ENCODE measurements at places on chromosomes 7 and 10.

DNA sequence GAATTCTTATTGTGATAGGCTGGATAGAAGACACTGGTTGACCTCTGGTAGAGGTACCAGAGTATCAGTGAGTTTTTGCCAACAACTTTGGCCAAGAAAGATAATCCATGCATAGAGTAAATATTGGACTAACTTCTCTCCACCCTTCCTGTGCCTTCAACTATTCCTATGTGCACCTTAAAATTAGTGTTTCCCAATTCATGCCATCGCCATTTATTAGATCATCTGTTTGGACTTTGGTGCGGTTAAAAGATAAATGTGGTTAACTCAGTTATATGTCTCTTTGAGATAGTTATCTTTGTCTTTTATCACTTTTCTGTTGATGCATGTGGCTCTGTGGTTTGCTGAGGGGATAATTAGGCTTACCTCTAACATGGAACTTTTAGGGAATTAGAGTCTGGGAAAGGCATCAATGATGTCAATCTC, 4.6 kb downstream of the PAPSS2 start:
- peaks cover 5% of the 10 kb centered on the region for H3K36me3 ChIP-seq
- no peak overlapping the region for H3K4me3 ChIP-seq
- no peak for DNase-seq

- peaks cover 70% of the 10 kb centered on the region for H3K4me1 ChIP-seq
- H3K4me3 ChIP-seq = peak overlapping the region; percentile 99
- peak overlapping the region; percentile 99 for H3K27ac ChIP-seq
- H3K36me3 ChIP-seq = peaks cover 19% of the 10 kb centered on the region
- H3K27me3 ChIP-seq = no peaks in the 10 kb centered on the region
- DNase-seq = no peak
Measured at GRCh38 chr7:131328377-131329175, 900 bp downstream of the MKLN1 start.

DNA sequence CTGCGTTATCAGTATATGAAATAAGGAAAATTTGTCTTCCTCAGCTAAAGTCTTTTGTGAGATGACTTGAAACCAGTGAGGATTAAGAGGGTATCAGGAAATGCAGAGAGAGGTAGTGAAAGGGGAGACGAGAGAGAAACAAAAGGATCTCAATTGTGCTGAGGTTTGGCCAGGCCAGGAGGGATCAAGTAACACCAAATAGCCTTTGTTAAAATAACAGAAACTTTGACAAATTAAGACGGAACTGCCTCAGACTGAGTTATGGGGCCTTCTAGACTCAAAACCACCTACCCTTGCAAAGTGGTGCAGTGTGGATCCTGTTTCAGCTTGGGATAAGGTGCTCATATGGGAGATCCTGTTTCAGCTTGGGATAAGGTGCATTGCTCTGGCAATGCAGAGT, 263.1 kb downstream of the CREB5 start:
- DNase-seq = no peak
- H3K27me3 ChIP-seq = peaks cover 12% of the 10 kb centered on the region
- H3K27ac ChIP-seq = no peak overlapping the region

DNA sequence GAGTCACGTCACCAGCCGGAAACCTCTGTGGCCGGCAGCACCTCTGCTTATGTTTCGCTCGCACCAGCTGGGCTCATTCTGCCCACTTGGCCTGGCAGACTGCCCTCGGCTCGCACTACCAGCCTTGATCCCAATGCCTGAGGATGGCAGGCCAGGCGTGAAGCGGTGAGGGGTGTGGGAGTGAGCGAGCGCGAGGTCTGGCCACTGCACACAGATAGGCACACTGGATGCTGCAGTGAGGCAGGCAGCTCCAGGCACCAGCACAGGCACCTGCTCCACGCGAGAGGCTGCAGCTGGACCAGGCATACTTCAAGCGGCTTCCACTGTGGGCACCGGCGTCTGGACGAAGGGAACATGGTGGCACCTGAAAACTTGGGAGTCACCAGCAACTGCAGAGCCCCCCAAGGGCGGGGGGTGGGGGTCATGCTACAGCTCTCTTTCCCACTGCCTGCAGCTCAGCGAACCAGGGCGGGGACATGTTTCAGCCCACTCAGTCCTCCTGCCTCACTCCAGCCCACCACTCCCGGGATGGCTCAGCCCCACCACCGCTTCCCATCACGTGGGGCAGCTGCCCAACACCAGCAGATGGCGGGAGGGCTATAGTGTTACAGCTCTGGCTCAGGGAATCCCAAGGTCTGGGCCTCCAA, 5.4 kb upstream of the DMTF1 start:
- no peaks in the 10 kb centered on the region for H3K27me3 ChIP-seq
- H3K4me3 ChIP-seq = no peak overlapping the region
- H3K4me1 ChIP-seq = peaks cover 10% of the 10 kb centered on the region
- peaks cover 7% of the 10 kb centered on the region for H3K36me3 ChIP-seq
- DNase-seq = no peak

- H3K27me3 ChIP-seq = no peaks in the 10 kb centered on the region
- H3K36me3 ChIP-seq = no peaks in the 10 kb centered on the region
- H3K4me1 ChIP-seq = no peaks in the 10 kb centered on the region
- no peak overlapping the region for H3K4me3 ChIP-seq
- H3K27ac ChIP-seq = no peak overlapping the region
Measured at GRCh38 chr7:41051535-41051934, 651.4 kb downstream of the INHBA start.

- H3K36me3 ChIP-seq = peaks cover 20% of the 10 kb centered on the region
- DNase-seq = no peak
- no peak overlapping the region for H3K27ac ChIP-seq
Measured at GRCh38 chr10:104230490-104230889, 1.7 kb downstream of the CFAP43 start.

DNA sequence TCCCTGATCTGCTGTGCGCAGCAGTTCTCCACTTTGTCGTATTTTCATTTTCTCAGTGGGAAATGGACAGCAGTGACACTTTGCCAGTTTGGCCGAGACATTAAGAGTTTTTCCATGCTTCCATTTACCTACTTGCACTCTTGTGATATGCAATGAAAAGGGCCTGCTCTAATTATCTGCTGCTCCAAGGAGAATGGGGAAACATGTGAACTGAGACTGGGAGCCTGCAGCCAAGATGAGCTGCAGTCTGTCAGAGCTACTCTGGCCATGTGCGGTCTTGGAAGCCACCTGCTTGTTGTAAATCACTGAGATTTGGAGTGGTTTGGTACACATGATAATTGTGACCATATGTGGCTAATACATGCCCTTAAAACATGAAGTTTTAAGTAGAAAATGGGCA, 586.6 kb upstream of the POT1 start:
- no peaks in the 10 kb centered on the region for H3K27me3 ChIP-seq
- H3K4me3 ChIP-seq = no peak overlapping the region
- no peaks in the 10 kb centered on the region for H3K4me1 ChIP-seq
- H3K36me3 ChIP-seq = no peaks in the 10 kb centered on the region
- H3K27ac ChIP-seq = no peak overlapping the region

GRCh38 chr7:132560105-132560504, 16.2 kb downstream of the PLXNA4 start:
- H3K36me3 ChIP-seq = peaks cover 2% of the 10 kb centered on the region
- H3K4me3 ChIP-seq = no peak overlapping the region
- peaks cover 4% of the 10 kb centered on the region for H3K4me1 ChIP-seq
- H3K27ac ChIP-seq = no peak overlapping the region
- DNase-seq = no peak
- peaks cover 20% of the 10 kb centered on the region for H3K27me3 ChIP-seq

DNA sequence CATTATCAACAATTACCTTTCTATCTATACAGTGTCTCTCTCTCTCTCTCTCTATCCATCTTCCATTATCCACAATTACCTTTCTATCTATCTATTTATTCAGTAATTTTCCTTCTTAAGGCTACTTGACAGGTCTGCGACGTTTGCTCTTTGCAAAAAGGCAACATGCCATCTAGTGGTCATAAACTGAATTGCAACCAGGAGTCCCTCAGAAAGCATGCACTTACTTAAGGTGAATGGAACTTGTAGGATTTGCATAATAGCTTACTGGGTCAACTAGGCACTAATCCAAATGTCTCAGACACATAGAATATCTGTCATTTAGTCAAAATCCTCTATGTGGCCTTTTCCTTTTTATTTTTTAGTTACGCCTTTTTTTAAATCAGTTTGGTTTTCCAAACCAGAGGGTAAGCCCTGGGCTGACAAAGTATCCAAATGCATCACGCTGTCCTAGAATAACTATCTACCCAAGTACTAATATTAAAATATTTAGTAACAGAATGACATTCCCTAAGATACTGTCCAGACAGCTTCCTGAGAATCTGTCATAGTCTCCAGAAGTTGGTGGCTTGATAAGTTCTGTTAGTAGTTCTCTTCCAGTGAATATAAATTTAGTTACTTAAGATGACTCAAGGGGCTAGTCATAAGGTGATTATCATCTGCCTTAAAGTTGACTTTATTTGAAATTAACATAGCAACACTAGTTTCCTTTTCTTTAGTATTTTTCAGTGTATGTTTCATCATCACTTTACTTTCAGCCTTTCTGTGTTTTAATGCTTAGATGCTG, 208.3 kb downstream of the PPP1R3A start:
- no peaks in the 10 kb centered on the region for H3K27me3 ChIP-seq
- H3K36me3 ChIP-seq = no peaks in the 10 kb centered on the region
- H3K27ac ChIP-seq = no peak overlapping the region
- DNase-seq = peak; percentile 25

GRCh38 chr10:77501846-77502261, 135.8 kb downstream of the KCNMA1 start:
- peaks cover 33% of the 10 kb centered on the region for H3K27me3 ChIP-seq
- no peak overlapping the region for H3K4me3 ChIP-seq
- no peak for DNase-seq
- no peak overlapping the region for H3K27ac ChIP-seq

- H3K36me3 ChIP-seq = no peaks in the 10 kb centered on the region
- H3K4me3 ChIP-seq = no peak overlapping the region
- peaks cover 28% of the 10 kb centered on the region for H3K4me1 ChIP-seq
Measured at GRCh38 chr10:7000061-7000460, 410.8 kb downstream of the SFMBT2 start.

DNA sequence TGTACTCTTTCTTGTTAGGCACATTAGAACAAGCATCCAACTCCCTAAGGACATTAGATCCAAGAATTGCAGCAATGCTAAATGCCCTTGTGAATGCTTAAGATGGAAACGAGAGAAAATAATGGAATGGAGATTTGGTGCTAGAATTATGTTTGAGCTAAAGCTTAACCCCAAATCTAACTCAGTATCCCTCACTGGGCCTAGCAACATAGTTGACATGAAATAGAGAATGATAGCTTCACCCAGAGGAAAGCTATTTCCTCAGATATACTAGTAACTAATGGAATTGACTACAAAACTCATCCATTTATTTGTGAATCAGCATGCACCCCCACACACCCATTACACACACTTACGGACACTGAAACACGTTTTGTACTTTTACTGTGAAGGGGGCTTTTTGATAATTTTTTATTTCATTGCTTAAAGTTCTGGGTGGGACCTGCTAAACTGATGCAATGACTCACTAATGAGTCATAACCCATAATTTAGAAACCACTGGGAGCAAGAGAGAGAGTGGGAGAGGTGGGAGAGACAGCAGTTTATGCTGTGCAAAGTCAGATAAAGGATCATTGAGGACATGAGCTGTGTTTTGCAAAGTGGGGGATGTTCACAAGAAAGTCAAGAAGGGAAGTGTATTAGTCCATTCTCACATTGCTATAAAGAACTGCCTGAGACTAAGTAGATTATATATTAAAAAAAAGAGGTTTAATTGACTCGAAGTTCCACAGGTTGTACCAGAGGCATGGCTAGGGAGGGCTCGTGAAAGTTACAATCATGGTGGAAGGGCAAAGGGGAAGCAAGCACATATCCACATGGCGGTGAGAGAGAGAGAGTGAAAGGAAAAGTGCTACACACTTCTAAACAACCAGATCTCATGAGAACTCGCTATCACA, 382.7 kb downstream of the SFMBT2 start:
- peak overlapping the region; percentile 64 for H3K4me3 ChIP-seq
- H3K27me3 ChIP-seq = no peaks in the 10 kb centered on the region
- H3K27ac ChIP-seq = peak overlapping the region; percentile 95
- peaks cover 9% of the 10 kb centered on the region for H3K36me3 ChIP-seq
- no peak for DNase-seq

DNA sequence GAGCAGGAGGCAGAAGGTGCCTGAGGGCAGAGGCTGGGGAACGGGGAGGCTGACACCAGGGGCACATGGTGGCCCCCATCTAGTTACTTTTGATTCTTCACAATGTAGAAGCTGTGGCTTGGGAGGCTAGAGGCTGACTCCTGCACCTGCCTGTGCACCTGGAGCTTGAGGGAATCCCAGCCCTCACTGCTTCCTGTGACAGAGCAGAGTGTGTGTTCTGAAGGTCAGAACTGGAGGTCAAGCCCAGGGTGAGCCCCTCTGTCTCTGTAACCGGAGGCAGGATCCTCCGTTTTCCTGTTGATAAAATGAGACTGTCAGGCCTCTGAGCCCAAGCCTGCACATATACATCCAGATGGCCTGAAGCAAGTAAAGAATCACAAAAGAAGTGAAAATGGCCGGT, 124.8 kb downstream of the ACTR3B start:
- no peaks in the 10 kb centered on the region for H3K4me1 ChIP-seq
- DNase-seq = no peak
- no peaks in the 10 kb centered on the region for H3K27me3 ChIP-seq
- H3K4me3 ChIP-seq = no peak overlapping the region

- H3K4me1 ChIP-seq = no peaks in the 10 kb centered on the region
- H3K36me3 ChIP-seq = no peaks in the 10 kb centered on the region
- H3K27me3 ChIP-seq = no peaks in the 10 kb centered on the region
- DNase-seq = no peak
- H3K27ac ChIP-seq = no peak overlapping the region
Measured at GRCh38 chr7:14682910-14683465, 219.6 kb downstream of the DGKB start.

DNA sequence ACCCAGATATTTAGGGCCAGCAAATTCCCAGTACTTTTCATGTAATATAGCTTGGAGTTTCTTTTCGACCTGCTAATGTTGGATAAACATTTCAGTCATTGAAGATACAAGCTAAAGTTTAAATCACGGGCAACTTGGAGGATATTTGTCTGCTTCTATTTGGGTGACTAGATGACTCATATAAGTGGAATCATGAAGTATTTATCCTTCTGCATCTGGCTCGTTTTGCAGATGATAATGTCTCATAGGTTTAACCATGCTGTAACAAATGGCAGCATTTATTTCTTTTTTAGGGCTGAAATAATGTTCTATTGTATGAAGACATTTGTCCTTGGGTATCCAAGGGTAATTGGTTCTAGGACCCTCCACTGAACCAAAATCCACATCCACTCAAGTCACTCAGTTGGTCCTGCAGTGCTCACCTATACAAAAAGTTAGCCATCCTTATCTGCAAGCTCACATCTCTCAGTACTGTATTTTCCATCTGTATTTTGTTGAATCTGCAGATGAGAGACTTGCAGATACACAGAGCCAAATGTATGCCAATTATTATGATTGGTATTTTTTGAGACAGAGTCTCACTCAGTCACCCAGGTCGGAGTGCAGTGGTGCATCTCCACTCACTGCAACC, 187.2 kb upstream of the CSTF2T start:
- H3K4me3 ChIP-seq = no peak overlapping the region
- no peaks in the 10 kb centered on the region for H3K4me1 ChIP-seq
- H3K36me3 ChIP-seq = peaks cover 4% of the 10 kb centered on the region
